ENCODE measurements at places on chromosomes 6 and 20.
A peak's percentile ranks its signal among the peaks of the same experiment; 100 is the strongest.

DNA sequence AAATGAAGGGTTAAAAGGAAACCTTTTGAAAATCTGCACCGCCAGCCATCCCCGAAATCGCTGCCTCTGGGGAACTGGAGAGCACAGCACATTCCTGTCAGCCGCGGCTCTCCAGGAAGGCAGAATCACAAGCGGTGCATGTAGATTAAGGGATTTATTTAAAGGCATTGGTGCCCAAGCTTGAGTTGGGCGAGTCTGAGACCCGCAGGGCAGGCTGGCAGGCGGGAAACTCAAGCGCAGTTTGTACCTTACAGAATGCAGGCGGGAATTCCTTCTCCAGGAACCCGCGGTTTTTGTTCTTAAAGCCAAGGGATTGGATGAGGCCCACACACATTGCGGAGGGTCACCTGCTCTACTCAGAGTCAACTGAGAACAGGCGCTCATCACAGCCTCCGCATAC is 10.8 kb downstream of the GPR31 start:
- DNase-seq = no peak

GRCh38 chr6:37674161-37674560 is 23.5 kb downstream of the MDGA1 start:
- no peak for DNase-seq

- peak; percentile 89 for DNase-seq
These were observed 14.7 kb downstream of the HLA-F start for GRCh38 chr6:29737707-29738630.

- no peak for DNase-seq
These were observed 31.1 kb downstream of the VTA1 start for GRCh38 chr6:142178129-142178528.

- no peak for DNase-seq
These were observed 60.8 kb downstream of the CD24 start for GRCh38 chr6:106913676-106914280.

- DNase-seq = no peak
These were observed 42.9 kb upstream of the DACT2 start for GRCh38 chr6:168362276-168362990.

Data from suppressor macrophage treated with lipopolysaccharide for 1 hour (primary cell).